Muscle of arm (tissue), 14 donors: ENCODE measurements at places on chromosomes 2 and 18.

DNA sequence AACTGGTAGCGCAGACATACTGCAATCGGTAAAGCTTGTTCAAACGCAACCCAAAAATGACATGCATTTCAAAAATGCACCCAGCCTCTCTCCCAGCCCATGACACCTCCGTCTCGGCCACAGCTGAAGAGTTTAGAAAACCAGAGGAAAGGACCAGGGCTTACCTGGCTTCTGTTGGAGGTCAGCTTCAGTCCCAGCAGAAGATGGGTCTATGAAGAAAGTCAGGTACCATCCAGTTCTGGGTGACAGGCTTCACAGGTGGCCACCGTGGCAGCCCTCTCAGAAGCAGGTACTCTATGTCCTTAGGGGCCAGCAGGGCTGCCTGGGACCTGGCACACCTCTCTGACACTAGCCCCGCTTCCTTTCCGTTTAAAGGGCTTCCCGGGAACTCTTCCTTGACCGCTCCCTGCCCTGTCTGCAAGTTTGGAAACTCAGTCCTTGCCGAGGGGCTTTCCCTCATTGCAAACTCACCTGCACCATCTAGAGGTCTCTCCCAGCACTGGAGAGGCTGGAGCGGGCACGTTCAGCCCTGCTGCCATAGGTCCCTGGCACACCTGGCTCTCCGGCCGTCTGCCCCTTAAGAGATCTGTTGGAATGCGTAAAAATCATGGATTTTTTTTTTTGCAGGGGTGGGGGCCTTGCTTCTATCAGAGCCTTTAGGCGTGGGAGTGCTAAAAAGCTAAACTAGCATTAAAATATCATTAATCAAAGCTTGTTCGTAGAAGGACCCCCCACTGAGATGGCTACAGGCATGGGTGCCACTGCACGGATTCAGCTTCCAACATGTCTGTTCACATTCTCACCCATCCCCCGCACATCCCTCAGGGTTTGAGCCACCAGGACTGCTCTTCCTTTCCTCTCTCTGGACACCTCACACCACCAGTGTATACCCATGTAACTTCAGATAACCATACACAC, at the start of gene EDAR:
Gene EDAR (minus strand): TSS at position 425 of the 918 bp plus-strand sequence. CDS start 58,206 bp downstream, outside the sequence.
- DNase-seq, result peak; percentile 48

GRCh38 chr2:25790074-25790790, 88.1 kb downstream of the ASXL2 start:
- DNase-seq, result no peak

- no peak for DNase-seq
Observed at GRCh38 chr2:189528617-189529016, 52.0 kb downstream of the SLC40A1 start.

- peak; percentile 84 for DNase-seq
Observed at GRCh38 chr18:13232086-13232917, 13.7 kb downstream of the LDLRAD4 start.

DNA sequence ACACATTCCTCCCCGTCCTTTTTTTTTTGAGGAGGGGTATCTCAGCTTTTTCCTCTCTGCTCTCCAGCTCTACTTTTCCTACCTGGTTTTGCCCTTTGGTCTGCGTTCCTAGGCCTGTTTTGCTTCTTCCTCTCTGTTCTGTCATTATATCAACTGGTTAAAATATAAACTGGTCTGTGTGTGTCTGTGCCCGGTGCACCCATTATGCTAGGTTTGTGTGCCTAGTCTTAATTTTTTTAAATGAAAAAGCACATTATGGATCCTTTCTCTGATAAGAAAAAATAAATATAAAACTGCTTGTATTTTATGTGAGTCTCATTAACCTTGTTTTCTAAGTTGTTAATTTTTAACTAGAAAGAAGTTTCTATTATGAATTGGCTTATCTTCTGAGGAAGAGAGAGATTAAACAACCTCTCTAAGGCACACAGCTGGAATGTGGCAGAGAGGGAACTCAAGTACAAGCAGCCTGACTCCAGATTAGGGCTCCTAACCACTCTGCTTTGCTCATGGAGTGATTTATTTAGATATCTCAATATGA, 17.4 kb downstream of the SLC38A11 start:
- DNase-seq, result no peak

DNA sequence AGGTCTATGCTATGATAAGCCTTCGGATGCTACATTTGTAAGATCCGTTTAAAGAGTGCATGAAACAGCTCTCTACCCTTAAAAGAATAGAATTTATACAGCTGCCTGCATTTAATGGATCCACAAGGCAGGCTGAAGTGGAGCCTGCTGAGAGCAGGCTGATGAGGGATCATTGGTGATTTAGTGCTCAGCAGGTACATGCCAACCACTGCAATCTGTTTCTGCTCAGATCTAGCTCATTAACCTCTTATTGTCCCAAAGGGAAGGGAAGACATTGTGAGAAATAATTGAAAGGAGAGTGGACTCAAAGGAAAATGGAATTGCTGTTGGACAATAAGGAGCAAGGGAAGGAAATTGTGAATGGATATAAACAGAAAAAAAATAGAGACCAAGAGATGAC, 822.6 kb downstream of the TRIB2 start:
- no peak for DNase-seq

- no peak for DNase-seq
Observed at GRCh38 chr2:142467321-142467720, 336.5 kb upstream of the LRP1B start.

DNA sequence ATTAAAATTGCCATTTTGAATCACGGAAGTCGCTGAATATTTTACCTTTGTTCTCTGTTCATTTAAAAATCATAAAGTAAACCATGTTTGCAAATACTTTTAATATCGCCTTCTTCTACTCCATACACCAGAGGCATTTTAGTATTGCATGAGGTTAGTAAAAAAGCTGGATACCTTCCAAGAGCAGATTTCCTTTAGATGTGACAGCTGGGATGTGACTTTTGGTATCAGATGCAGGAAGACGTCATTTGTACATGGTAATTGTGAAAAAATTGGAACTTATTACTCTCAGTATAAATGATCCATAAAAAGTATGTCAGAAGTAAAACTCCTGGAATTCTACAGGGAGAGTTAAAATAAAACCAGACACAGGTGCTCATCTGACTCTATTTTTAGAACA, 89.5 kb downstream of the SLC4A10 start:
- DNase-seq, result peak; percentile 15

GRCh38 chr18:59228351-59228750, 8.4 kb downstream of the GRP start:
- DNase-seq, result no peak

- DNase-seq, result no peak
Observed at GRCh38 chr2:210197720-210198119, 26.5 kb upstream of the KANSL1L start.

GRCh38 chr18:3671176-3671575, 221.2 kb downstream of the TGIF1 start:
- DNase-seq, result no peak

DNA sequence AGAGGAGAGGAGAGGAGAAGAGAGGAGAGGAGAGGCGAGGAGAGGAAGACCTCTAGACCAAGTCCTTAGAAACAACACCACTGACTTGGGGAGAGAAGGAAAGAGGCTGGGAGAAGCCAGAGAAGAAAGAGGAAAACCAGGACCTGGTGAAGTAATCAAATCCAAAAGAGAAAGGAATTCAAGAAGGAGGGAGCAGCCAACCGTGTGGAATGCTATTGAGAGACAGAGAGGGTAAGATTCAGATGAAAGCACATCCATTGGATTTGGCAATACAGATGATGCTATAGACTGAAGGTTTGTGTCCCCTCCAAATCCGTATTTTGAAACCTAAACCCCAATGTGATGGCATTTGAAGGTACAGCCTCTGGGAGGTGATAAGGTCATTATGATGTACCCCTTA, 50.7 kb downstream of the GALNT14 start:
- DNase-seq, result no peak

DNA sequence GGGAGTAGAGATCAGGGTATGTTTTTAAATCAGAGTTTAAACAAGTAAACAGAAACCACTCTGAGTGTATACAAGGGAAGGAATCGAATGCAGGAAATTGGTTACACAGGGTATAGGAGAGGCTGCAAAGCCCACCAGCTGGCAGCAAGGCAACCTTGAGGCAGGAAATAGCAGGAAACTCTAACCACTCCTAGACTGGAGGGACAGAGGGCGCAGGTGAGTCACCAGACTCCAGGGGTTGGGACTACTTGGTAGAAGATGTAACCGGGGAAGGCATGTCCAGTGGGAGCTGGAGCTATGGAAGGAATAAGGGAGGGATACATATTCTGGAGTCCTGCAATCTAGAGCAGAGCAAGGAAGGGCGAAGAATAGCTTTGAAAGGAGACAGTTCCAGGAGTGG, 152.3 kb downstream of the MEIS1 start:
- no peak for DNase-seq

- DNase-seq, result no peak
Observed at GRCh38 chr2:53104263-53104662, 663.3 kb upstream of the CHAC2 start.

DNA sequence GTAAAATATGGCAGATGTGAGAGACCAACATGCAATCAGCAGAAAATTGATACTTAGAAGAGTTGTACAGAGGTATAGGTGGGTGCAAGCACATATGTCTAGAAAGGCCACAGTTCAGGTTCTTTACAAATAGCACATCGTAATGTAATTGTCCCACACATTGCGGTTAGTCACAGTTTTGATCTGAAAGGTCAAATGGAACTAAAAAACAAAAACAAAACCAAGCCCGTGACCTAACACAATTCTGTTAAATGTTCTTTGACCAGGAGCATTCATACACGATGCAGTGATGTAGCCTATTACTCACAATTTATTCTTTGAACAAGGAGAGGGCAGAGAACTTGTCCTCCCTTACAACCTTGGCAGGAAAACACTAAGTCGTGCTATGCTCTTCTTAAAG, 108.9 kb upstream of the MAP4K3 start:
- DNase-seq, result no peak

- no peak for DNase-seq
Observed at GRCh38 chr18:79318142-79318673, 77.5 kb upstream of the NFATC1 start.

- no peak for DNase-seq
Observed at GRCh38 chr2:229620289-229620688, 94.1 kb downstream of the DNER start.

DNA sequence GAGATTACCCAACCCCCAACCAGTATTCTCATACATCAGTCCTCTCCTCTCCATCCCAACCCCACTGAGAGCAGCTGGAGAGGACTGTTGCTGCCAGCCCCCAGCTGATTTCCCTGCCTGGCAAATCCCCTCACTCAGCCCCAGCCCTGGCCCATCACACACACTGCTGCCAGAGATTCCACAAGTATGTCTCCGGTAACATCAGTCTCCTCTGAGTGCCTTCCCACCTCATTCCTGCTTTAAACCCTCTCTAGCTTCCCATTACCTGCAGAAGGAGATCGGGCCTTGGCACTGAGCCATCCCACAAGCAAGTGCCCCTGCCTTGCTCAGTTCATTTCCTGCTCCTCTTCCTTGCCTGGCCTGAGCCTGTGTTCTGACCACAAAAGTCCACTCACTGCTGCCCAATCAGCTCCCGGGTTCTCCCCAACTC, 50.6 kb upstream of the ZFP36L2 start:
- DNase-seq, result no peak

DNA sequence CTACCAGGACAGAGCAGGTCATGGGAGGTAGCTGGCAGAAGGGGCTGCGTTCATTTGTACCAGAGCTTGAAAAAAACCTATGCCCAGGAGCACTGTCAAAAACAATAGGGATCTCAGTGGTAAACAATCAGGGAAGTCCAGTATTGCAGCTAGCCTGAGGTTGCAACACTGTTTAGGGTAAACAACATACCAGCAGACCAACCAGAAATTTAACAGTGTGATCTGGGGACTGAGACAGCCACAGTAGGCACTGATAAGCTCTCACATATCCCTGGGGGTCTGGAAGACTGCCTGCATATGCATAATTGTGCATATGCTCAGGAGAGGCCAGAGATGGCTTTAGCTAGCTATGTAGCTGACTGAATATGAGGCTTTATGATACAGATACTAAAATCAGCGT, 12.0 kb upstream of the ZCCHC2 start:
- no peak for DNase-seq

- no peak for DNase-seq
Observed at GRCh38 chr18:67428805-67429204, 87.7 kb downstream of the DSEL start.

- no peak for DNase-seq
Observed at GRCh38 chr2:89842180-89842908, 1150.9 kb downstream of the RPIA start.

GRCh38 chr2:187875261-187876141, 321.3 kb upstream of the TFPI start:
- DNase-seq, result peak; percentile 35

GRCh38 chr18:50573679-50574078, 13.8 kb downstream of the MAPK4 start:
- no peak for DNase-seq

- no peak for DNase-seq
Observed at GRCh38 chr2:11005032-11005431, 93.3 kb downstream of the KCNF1 start.

DNA sequence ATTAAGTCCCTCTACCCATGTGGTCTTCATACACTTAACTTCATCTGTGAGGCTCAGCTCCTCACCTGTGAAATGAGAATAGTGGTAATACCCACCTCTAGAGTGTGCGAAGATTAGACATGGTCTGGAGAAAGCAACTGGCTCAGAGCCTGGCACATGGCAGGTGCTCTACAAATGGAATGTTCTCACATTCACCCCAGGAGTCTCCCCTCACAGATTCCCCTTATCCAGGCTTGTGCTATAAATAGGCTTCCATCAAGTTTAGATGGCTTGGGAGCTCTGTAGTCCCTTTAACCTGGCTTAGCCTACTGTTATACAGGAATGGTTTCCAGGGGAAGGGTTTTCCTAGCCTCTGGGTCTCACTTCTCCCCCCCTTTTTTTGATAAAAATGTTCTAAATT, 455.9 kb downstream of the RNF144A start:
- no peak for DNase-seq

- DNase-seq, result no peak
Observed at GRCh38 chr2:193712912-193713311, 1518.2 kb upstream of the TMEFF2 start.

- no peak for DNase-seq
Observed at GRCh38 chr2:207135340-207135739, 30.4 kb downstream of the KLF7 start.

GRCh38 chr2:205217004-205217403, 465.3 kb upstream of the NRP2 start:
- DNase-seq, result no peak

DNA sequence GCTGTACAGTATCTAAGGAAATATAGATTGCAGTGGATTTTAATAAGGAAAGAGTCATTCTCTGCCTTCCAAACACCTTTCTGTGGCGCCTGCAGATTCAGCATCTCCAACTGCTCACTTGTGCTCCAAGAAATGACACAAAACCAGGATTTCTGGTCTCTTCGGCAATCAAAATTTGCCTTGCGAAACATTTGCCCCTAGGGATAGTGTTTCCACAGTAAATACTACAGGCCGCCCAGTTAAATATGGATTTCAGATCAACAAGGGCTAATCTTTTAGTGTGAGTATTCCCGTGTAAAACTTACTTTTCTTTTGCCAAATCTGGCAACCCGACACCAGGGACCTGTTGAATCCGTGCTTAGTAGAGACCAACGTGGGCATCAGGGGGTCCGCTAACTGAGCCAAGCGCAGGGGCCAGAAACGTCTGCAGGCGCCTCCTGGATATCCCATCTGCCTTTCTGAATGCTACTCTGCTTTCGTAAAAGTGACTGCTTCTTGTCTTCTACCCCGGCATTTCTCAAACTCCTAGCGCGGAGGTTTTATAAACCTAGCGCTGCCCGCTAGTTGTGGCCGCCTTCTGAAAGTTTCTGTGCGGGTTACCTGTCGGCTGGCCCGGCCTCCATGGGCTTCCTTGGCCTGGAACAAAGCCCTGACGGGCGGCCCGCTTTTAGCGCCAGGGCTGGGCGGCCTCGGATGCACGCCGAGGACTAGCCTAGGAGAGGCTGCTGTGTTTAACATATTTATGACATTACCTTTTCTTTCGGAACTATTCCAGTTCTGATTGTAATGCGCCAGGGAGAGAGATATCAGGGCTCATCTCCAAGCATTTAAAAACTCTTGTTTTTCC, 2.5 kb downstream of the CYP1B1 start:
- no peak for DNase-seq
